Dermis microvascular lymphatic vessel endothelial cell (primary cell): ENCODE measurements at places on chromosomes 4 and X. TPM values are rescaled to one million over a fixed set of nuclear protein-coding genes. Genes with fewer than 3 reads are reported as not detected.

CWH43 gene
- total RNA-seq: not detected in 2 replicates

FGF5 gene
- 0.13 TPM in 2 replicates for total RNA-seq

SYN1 gene
- total RNA-seq: under 0.01 and 0.13 TPM in 2 replicates

LDB2 gene
- 360 and 479 TPM in 2 replicates for total RNA-seq

AP1S2 gene
- 71.7 and 82.2 TPM in 2 replicates for total RNA-seq

HELT gene
- total RNA-seq: not detected in 2 replicates

ASB9 gene
- total RNA-seq: 2.9 and 4.1 TPM in 2 replicates

AMBN gene
- not detected in 2 replicates for total RNA-seq

MAGEB1 gene
- not detected in 2 replicates for total RNA-seq

HSFX2 gene
- total RNA-seq: 0.25 and 0.26 TPM in 2 replicates

CLNK gene
- total RNA-seq: under 0.01 TPM in 1 of 2 replicates, not detected in the other
